ENCODE measurements at places on chromosomes 16 and 17.

- DNase-seq: no peak
Observed at GRCh38 chr17:76152591-76152990, 11.5 kb upstream of the FOXJ1 start.

DNA sequence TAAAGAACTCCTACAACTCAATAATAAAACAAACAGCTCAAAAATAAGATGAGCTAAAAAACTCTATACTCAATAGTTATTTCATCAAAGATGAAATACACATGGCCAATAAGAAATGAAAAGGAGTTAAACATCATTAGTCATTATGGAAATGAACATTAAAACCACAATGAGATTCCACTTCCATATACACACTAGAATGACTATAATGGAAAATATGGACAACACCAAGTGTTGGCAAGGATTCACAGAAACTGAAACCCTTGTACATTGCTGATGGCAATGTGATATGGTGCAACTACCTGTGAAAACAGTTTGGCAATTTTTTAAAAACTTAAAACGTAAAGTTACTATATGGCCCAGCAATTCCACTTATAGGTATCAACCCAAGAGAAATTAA is 91.4 kb downstream of the GRIN2A start:
- DNase-seq: no peak

DNA sequence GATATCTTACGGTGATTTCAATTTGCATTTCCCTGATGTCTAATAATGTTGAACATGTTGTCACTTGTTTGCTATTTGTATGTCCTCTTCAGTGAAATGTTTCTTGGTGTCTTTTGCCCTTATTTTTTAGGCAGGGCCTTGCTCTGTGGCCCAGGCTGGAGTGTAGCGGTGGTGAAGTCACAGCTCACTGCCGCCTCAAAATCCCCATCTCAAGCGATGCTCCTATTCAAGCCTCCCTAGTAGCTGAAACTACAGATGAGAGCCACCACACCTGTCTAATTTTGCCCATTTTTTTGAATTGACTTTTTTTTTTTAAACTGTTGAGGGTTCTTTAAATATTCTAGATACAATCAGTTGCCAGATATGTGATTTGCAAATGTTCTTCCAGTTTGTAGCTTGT is 8.3 kb downstream of the UBE2G1 start:
- DNase-seq: no peak

- DNase-seq: no peak
Observed at GRCh38 chr17:83191388-83192160, 112.2 kb downstream of the METRNL start.

DNA sequence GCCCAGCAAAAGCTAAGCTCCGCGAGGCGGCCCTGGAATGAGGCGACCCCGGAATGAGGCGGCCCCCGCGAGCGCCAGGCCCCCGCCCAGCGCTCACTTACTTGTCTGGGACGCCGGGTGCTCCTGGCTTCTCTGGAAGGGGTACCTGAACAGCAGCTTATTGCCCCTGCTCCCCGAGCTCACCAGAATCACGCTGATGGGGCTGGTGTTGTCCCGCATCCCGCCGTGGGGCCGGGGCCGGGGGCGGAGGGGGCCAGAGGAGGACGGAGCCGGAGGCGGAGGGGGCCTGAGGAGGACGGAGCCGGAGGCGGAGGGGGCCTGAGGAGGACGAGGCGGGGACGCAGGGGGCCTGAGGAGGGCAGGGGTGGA is 440 bp downstream of the NPRL3 start:
- no peak for DNase-seq

- DNase-seq: no peak
Observed at GRCh38 chr17:79563237-79564013, 47.4 kb downstream of the RBFOX3 start.

DNA sequence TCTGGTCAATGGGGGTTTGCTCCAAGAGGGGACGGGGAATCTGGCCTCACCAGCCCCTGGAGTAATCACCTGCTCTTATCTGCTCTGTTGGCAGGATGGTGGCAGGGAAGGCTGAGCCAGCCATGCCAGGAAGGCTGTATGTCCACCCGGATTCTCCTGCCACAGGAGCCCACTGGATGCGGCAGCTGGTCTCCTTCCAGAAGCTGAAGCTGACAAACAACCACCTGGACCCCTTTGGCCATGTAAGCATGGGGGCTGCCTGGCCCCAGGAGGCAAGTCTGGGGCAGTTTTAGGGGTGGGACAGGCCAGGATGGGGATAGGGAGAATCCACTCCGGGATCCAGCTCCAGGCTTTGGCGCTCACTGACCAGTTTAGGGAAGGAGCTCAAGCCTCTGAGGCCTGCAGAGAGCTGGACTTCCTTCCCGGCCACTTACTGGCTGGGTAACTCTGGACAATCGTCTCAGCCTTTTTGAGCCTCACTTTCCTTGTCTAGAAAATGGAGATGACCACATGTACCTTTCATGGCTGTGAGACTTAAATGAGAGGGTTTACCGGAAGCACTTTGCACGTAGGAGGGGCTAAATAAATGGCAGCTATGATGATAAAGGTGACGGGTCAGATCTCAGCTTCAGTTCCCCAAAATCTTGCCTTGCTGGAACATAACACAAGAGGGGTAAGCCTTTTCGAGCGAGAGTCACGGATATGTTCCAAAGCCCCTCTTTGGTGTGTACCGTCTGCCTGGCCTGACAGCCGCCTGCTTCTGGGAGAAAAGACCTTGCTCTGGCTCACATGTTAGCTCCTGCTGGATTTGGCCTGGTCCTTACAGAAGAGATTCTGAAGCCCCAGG is 15.4 kb downstream of the TBX4 start:
- no peak for DNase-seq

DNA sequence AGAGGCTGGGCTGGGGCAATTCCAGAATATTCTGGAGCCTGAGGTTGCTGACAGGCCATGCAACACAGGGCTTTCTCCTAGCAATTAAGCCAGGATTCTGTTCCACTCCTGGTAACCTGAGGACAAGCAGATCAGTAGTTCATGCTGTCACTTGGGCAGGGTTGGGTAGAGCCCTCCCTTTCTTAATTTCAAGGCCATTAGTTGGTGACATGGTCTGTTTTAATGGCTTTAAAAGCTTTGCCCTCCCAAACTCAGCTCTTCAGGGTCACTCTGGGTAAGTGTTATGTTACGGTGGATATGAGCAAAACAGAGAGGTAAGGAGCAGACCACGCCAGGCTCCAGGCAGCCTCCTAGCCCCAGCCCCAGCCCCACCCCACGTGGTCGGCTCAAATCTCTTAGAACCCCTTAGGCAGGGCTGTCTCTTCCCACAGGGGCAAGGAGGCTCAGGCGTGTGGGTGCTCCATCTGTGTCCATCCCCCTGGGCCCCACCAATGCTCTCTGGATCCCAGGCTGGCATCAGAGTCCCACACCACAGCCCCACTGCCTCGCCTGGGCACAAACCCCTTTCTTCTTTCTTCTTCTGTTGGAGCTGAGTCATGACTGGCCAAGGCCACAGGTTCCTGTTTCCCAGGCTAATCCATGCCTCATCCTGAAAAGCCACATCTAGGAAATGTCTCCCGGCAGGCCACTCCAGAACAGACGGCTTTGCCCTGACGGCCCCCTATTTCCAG is 27.5 kb downstream of the CEP295NL start:
- DNase-seq: no peak

DNA sequence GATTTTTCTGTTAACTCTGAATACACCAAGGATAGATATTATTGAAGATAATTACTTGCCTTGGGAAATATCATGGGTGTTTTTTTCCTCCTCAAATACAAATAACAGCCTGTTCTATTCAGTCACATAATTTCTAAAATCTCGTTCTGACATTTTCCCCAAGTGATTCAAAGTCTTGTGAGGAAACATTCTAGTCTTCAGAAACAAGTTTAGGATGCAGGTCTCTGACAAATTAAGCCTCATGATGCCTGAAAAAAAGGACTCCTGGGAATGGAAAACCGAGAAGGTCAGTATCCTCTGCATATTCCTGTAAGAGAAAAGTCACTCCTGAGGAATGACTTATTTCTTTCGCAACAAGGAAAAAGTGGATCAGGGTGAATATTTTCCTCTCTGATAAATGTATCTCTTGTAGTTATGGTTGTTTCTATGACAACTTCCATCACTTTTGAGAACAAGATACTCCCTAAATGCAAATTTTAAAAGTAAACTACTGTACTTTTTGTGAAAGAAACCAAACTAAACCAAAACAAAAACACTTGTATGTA is 384.6 kb downstream of the CNTNAP4 start:
- DNase-seq: no peak

- DNase-seq: no peak
Observed at GRCh38 chr16:50737420-50737959, 4.4 kb upstream of the CYLD start.

GRCh38 chr16:52529226-52529625 is 17.7 kb downstream of the TOX3 start:
- no peak for DNase-seq

DNA sequence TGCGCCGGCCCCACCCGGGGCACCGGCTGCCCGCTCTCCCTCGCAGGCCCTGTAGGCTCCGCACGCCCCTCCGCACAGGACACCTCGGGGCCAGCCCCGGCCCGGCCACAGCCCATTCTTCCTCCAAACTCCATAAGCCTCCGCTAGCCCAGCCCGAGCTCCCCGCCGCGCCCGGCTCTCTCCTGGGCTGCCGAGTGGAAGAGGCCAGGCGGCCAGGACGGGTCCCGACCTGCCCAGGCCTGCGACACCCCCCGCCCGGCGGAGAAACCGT is 397 bp downstream of the NCOR1 start:
- DNase-seq: no peak

DNA sequence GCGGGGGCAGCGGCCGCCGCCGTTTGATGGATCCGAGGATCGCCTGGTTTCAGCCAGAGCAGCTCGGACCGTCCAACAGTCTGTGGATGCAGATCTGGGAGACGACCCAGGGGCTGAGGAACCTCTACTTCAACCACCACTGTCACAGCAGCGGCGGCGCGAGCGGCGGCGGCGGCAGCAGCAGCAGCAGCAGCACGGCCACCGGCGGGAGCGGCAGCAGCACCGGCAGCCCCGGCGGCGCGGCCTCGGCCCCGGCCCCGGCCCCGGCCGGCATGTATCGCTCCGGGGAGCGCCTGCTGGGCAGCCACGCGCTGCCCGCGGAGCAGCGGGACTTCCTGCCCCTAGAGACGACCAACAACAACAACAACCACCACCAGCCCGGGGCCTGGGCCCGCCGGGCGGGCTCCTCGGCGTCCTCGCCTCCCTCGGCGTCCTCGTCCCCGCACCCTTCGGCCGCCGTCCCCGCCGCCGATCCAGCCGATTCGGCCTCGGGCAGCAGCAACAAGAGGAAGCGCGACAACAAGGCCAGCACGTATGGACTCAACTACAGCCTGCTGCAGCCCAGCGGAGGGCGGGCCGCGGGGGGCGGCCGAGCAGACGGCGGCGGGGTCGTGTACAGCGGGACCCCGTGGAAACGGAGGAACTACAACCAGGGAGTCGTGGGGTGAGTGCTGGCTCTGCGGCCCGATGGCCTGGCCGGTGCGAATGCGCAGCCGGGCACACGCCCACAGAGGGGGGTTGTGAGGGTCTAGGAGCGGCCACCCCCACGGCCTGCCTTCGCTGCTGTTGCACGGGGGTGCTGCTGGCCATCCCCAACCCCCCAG is 702 bp downstream of the TENT4B start:
- no peak for DNase-seq

- no peak for DNase-seq
Observed at GRCh38 chr17:58311429-58311894, 17.1 kb downstream of the TSPOAP1 start.

- no peak for DNase-seq
Observed at GRCh38 chr17:40922239-40922638, 15.2 kb downstream of the KRT23 start.

GRCh38 chr16:19657831-19658230 is 60.2 kb downstream of the KNOP1 start:
- no peak for DNase-seq

DNA sequence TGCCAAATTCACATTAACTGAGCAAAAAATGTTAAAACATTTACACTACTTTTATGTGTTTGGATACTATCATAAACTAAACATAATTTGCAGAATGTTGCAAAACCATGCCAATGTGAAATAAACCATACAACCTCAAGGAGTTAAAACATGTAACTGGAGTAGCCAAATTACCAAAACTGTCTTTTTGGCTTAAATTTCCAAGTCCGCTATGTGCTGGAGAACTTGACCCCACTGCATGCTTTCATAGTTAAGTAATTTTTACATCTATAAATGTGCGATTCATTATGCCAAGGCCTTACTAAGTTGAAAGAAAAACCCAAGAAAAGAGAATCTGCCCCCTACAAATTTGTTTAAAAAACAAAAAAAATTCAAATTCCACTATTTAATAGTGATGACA is 28.2 kb downstream of the BRD7 start:
- DNase-seq: no peak

- no peak for DNase-seq
Observed at GRCh38 chr16:57667526-57668262, 412 bp upstream of the ADGRG3 start.

DNA sequence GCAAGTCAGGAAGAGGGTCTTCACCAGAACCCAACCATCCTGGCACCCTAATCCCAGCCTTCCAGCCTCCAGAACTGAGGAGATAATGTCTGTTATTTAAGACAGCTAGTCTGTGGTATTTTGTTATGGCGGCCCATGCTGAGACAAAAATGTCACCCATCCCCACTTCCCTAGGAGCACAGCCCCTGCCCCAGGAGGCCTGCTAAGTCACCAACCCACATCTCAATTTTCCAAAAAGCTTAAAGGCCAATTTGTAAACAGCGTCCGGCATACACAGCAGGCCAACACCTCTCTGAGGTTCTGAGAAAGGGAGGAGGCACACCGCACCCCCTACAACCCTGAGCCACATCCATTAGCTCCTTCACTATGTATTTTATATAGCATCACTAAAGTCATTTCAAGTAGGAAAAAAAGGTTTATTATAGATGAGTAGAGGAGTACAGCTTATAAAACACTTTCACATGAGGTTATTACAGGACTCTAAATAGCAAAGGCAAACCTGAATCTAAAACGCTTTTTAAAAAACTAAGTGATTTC is 6.9 kb downstream of the TMEM170A start:
- no peak for DNase-seq

DNA sequence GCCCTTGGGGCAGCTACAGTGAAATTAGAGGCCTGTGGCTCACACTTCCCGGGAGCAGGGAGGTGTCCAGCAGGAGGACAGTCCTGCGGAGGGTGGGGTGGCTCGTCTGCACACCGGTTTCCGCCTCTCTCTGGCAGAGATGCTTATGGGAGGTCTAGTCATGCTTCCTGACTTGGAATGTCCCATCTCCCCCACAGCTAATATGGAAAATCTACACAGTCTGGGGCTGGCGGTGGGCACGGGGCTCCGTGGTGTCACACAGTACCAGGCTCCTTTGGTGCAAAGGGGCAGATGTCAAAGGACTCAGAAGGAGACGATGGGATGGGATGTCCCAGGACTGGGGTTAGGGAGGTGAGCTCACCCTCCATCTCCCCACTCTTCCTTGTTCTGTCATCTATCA is 44.1 kb upstream of the DOC2B start:
- no peak for DNase-seq

GRCh38 chr16:55264949-55265348 is 59.1 kb upstream of the IRX6 start:
- DNase-seq: no peak

DNA sequence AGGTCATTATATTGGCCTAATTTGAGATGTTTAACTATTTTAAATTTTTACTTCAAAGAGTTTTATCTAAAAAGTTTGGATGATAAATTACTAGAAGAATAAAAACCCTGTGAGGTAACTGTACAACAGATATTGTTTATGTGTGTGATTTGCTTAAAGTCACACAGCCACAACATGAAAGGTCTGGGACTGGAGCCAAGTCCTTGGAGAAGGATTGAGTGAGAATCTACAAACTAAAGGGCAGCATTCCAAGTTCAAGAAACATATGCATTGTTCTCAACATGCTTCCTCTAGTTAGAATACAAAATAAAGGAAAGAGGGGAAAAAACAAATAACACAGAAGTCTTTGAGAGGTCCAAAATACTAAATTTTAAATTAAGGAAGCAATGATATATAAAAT is 131.5 kb upstream of the MON1B start:
- no peak for DNase-seq
